Stimulated activated CD8-positive, alpha-beta memory T cell treated with anti-CD3 and anti-CD28 coated beads, Interleukin-7, amount 100 ng/mL, for 4 hours (primary cell): ENCODE measurements at places on chromosomes 1 and 21.

- no peak for DNase-seq
Observed at GRCh38 chr1:2132222-2133038, 62.1 kb downstream of the FAAP20 start.

DNA sequence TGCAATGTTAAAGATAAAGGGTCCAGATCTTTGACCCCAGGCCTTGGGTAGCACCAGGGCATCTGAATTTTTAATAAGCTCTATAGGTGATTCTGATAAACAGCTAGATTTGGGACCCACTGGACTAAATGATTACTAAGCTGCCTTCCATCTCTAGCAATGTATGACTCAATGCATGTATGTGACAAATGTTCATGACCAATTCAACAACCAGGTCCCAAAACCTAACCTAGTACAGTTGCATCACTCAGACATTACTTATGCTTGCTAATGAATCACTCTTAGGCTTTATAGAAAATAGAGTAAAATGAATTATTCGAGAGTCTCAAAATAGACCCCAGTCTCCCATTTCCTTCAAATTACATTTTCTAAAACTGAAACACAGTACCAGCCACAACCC lies 35.5 kb downstream of the RCAN1 start:
- DNase-seq = no peak

- DNase-seq = peak; percentile 17
Observed at GRCh38 chr1:1349256-1350012, at the start of gene DVL1. Gene DVL1 (minus strand): TSS chr1:1349418. CDS start chr1:1349065, 353 bp downstream.

DNA sequence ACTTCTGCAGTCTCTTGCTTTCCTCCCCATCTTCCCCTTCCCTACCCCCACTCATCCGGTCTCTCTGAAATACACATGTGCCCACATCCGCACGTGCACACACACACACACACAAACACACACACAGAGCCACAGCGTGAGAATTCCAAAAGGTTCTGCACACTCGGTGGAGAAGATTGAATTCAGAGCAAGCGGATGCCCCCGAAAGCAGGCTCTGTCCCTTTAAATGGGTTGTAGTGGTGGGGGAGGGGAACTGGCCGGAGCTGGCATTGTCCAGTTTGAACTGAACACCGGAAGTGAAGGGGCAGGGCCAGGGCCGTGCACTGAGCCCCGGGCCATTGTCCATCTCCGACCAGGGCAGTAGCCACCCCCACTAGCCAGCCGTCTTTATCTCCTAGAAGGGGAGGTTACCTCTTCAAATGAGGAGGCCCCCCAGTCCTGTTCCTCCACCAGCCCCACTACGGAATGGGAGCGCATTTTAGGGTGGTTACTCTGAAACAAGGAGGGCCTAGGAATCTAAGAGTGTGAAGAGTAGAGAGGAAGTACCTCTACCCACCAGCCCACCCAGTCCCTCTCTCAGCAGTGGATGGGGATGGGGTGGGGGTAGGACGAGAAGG lies 1.3 kb upstream of the LIN28A start:
- no peak for DNase-seq

DNA sequence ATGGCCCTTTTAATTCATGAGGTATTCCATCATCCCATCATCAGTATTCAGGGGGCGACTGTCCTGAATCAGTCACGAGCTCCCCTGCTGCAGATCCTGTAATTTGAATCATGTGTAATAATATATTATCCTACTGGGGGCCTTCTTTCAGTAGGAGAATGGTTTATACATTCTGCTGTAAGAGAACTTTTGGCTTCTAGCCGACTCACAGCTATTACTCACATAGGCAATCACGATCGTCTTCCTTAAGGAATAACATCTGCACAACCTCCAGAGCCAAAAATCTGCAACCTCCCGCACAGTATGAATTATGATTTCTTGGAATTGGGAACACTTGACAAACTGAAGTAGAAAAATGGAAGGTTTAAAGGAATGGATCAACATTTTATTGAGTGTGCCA lies 343.0 kb downstream of the USP25 start:
- DNase-seq = no peak

DNA sequence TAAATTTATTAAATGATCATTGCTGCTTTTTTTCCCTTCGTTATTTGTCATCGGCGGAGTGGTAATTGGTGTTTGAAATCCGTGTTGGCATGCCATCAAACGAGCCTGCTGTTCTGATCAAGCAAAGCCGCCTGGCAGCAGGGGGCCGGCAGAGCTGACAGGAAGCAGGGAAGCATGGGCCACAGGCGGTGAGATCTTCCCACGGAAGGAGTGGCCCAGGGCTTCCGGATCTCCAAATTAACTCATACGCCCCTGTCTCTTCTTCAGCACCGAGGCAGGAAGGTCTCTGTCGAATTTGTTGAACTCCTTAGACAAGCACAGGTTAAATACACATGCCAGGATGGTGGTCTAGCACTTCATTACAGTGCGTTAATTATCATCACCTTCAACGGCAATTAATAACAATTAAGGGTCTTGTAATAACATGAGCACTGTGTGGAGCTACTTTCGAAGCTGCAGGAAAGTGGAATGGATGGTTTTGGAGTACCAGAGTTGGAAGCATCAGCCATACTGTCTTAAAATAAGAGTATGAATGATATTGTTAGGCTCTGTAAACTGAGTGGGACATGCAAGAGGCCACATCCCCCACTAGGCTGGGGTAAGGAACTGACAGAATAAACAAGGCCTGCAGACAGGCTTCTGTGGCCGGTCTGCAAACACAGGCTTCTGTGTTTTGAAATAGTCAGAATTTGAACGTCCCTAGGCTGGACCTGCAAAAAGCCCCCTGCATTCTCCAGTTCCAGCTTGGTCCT lies 199.4 kb upstream of the DAB1 start:
- DNase-seq = no peak

DNA sequence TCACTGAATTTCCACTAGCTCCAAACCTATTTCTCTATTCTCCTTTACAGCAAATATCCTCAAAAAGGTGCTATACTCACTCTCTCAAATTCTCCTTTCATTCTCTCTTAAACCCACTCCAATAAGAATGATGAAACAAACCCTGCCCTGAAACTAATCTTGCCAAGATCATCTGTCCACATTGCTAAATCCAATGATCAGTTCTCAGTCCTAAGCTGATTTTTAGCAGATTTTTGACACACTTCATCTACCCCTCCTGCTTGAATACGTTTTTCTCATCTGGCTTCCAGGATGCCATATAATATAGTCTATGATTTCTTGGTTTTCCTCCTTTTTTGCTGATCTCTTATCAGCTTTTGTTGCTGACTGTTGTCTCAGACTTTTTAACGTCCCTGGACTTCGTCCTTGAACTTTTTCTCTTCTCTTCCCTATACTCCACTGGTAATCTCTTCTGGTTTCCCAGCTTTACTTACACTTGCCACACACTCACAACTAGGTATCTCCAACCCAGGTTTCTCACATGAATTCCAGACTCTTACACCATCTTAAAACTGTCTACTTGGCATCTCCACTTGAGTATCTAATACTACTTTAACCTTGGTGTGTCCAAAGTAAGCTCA lies 35.3 kb downstream of the RERE start:
- no peak for DNase-seq

GRCh38 chr1:205440476-205441317 lies 15.1 kb downstream of the BLACAT1 start:
- DNase-seq = peak; percentile 55

GRCh38 chr1:27132624-27133023 lies 22.3 kb downstream of the SLC9A1 start:
- no peak for DNase-seq

DNA sequence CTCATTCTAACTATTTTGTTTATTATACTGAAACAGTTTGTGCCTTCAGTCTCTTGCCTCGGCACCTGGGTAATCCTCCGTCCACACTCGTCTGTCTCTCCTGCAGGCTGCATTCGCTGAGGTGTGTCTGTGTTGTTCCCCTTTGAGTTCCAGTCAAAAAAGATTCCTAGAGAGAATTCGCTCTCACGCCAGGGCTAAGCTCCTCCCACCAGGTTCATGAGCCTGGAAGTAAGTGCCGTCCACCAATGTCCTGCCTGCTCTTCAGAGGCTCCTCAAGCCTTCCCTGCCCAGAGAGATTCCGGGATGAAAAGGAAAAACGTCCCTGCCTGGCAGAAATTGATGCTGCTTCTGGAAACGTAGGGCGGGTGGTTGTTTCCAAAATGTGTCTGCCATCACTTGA lies 12.9 kb downstream of the KIAA2013 start:
- no peak for DNase-seq

GRCh38 chr1:1217621-1218523 lies 3.9 kb upstream of the TNFRSF4 start:
- no peak for DNase-seq

GRCh38 chr1:210299501-210299900 lies 29.2 kb upstream of the HHAT start:
- no peak for DNase-seq

DNA sequence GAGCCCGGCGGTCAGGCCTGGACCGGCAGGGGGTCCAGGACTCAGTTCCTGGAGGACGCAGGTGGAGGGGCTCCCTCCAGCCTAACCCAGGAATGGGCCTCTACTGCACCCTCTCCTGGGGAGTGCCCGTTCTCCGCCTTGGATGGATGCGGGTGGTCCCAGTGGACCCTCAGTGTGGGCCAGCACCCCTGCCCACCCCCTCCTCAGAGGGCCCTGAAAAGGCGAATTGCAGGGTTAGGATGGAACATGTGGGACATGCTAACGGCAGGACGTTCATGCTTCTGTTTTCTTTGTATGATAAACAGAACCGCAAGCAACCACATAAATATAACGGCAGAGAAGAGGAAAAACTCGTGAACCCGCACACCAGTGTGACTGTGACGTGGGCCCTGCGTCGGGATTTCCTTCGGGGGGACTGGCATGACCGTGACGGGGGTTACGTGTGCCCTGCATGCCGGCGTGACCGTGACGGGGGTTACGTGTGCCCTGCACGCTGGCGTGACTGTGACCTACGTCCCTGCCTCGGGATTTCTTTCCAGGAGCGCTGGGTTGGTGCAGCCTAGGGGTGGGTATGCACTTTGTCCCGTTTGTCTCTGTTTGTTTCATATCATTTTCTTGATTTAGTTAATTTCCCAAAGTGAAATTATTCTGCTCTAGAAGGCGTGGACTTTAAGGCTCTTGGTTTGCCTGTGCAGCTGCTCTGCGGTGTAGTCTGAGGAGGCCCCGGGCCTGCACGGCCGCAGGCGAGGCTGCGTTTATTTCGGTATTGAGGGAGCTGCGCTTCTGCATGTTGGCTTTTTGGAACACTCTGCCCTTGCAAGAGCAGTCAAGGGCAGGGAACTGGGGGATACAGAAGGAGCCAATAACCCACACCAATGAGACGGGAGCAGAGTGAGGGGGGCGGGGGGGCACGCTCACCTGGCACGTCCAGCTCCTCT lies 3.1 kb downstream of the FTCD start:
- no peak for DNase-seq

- DNase-seq = no peak
Observed at GRCh38 chr1:58861506-58861905, 77.7 kb upstream of the JUN start.

DNA sequence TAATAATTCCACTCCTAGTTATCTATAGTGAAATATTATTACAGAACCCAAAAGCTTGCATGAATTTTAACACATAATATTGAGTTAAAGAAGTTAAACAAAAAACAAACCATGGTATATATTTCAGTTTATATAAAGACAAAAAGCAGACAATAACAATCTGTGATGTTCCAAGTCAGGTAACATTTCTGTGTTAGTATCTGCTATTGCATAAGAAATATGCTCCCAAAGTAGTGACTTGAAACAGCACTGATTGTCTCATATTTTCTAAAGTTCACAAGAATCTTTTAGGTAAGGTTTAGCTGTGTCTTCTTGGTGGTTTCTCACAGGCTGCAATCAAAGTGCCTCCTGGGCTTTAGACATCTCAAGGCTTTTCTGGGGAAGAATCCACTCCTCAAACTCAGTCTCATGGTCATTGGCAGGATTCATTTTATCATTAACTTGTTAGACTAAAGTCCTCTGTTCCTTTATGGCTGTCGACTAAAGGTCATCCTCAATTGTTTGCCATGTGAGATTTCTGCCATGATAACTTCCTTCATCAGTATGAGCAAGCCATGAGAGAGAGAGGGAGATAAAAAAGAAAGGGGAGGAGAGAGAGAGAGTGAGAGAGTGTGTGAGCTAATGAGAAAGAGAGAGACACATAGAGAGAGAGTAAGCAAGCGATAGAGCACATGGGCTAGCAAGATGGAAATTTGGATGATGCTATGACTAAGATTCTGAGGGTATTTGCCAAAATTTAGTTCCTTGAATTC lies 19.9 kb downstream of the GBP1 start:
- no peak for DNase-seq

- no peak for DNase-seq
Observed at GRCh38 chr1:67601539-67601938, 83.5 kb upstream of the GADD45A start.

GRCh38 chr1:42750041-42750440 lies 10.0 kb upstream of the CLDN19 start:
- DNase-seq = no peak

GRCh38 chr1:59856725-59857338 lies 42.1 kb downstream of the HOOK1 start:
- no peak for DNase-seq

DNA sequence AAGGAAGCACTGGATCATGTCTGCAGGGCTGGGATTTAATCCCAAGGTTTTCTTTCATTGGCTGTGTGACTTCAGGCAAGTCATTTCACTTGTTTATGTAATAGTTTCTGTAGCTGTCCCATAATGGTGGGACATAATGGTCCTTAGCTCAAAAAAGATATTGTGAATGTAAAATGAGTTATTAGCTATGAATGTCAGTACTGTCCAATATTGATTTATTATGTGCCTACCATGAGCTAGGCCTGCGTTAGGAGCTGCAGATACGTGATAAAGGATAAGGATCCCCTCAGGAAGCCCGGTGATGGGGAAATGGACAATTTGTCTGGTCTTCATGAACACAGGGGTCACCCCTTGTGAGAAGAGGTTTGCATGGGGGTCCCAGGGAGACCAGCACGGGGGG lies 95.8 kb downstream of the PLXNA2 start:
- DNase-seq = no peak

DNA sequence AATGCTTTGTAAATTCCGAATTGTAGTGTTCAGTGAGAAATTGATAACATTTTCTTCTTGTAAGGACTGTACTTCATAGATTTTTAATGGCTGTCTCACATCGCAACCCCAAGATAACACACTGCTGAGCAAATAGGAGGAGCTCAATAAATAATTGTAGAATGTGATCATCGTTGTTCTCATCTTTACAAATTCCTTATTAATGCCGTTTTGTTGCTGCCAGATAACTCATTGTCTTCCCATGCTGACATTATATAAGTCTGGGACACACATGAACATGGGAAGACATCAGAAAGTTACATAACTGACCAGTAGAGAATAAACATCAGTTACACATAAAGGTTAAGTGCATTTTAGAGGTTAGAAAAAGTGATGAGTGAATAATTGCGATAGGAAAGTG lies 46.4 kb upstream of the TSPAN2 start:
- DNase-seq = no peak

GRCh38 chr1:55311057-55311641 lies 96.0 kb upstream of the USP24 start:
- DNase-seq = no peak

- no peak for DNase-seq
Observed at GRCh38 chr1:17347769-17348592, 24.0 kb upstream of the PADI6 start.

DNA sequence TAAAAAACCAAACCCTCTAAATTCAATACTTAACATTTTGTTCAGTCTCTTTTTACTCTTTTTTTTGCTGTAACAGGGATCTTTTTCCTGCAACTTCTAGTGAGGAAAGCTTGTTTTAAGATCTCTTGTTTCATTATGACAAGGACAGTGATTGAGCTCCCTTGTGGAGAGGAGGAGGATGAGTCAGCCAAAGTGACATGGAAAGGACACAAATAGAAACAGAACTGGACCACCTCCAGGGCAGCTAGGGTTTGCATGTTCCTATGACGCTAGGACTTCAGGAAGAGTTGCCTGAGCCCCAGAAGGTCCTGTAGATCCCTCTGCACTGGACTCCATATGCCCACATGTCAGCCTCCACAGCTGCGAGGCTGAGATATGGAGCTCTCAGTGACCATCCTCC lies 212.6 kb upstream of the FAM78B start:
- DNase-seq = no peak
